Right renal cortex interstitium (tissue), 3 donors: ENCODE measurements at places on chromosomes 6 and 20. TPM values are rescaled to one million over a fixed set of nuclear protein-coding genes. Genes with fewer than 3 reads are reported as not detected.

Gene TREML1
- polyA plus RNA-seq: 1.5 TPM

DNA sequence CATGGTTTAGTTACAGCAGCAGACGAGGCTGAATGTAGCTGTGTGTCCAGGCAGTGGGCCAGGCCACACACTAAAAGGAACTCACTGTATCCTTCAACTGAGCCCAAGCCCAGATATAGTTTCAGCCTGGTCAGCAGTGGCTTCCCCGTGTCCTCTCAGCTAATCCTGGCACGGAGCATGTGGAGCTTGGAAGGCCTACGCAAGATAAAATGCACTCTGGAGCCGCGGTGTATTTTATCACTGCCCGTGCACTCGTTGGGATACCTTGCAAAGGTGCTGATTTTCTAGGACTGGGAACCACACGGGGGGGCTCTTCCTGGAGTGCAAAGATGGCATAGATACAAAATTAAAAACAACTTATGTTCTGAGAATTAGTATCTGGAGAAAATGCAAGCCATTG lies 48.4 kb upstream of the IYD start:
- no peak for DNase-seq

DNA sequence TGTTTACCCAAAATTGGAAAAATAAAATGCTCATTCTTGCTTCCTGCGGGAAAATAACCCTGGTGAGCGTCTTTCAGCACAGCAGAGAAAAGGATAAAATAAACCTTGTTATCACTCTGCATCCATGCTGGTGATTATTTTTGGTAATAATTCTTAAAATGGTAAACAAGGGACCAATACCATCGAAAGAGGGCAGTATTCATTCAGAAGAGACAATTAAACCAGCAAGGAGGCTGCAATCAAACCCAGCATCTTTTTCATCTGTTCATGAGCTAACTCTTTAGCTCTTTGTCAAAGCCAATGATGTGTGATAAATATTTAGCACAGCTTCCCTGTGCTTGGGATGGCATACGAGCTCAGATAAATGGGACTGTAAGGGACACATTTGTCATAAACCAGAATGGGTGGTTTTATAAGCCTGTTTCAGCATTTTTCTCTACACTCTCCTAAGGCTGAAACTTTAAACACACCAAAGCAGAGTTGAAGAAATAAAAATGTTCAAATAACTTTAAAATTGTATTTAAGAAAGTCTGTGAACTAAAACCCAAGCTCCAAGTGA lies 34.4 kb downstream of the CDH26 start:
- no peak for DNase-seq

GRCh38 chr6:3139090-3139903 lies 18.0 kb downstream of the TUBB2A start:
- no peak for DNase-seq

DNA sequence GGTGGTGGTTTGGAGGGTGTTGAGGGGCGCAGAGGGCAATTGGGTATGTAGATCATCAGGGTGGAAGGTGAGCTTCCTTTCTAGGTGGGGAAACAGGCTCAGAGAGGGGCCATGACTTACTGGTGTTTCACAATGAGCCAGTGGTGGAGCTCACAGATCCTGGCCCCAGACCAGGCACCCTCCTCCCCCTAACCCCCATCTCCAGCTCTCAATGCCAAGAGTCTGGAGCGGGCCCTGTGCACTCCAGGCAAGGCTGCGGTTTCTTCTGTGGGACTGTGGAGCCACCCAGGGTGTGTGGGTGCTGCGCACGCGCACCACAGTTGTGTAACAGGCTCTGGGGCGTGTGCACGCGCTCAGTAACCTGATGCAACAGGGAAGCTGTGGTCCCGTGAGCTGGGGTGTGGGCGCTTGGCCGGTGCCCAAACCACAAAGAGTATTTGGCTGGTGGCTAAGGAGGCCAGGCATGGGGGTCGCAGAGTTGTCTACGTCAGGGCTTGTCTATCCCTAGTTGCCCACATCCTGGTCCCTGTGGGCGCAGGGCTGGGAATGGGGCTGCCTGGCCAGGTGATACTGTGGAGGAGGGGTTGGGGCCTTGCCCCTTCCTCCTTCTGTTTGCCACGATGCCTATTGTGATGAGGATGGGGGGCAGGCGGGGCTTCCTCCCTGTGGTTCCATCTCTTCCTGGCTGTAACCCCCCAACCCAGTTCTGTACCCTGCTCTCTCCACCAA lies 37.5 kb upstream of the MRPS18A start:
- DNase-seq: no peak

GRCh38 chr6:48135323-48136084 lies 24.5 kb upstream of the PTCHD4 start:
- DNase-seq: no peak
